ENCODE measurements at places on chromosomes 7 and 10. TPM values are rescaled to one million over a fixed set of nuclear protein-coding genes. Genes with fewer than 3 reads are reported as not detected.

OR6B1 gene
- total RNA-seq, result not detected

AS3MT gene
- 2.6 TPM for total RNA-seq

HGF gene
- total RNA-seq, result 1.8 TPM

MYH16 gene
- total RNA-seq, result 0.30 TPM

CREM gene
- total RNA-seq, result 72.3 TPM

SFTPD gene
- not detected for total RNA-seq

ASB10 gene
- total RNA-seq, result not detected

SFTPA1 gene
- total RNA-seq, result not detected

MALRD1 gene
- total RNA-seq, result under 0.01 TPM

PALD1 gene
- 5.2 TPM for total RNA-seq

NEUROG3 gene
- total RNA-seq, result not detected

GPR158 gene
- total RNA-seq, result not detected

LIPK gene
- total RNA-seq, result not detected

UTF1 gene
- total RNA-seq, result not detected

H2BK1 gene
- total RNA-seq, result not detected

MMD2 gene
- not detected for total RNA-seq

EBLN1 gene
- not detected for total RNA-seq

SYT15 gene
- not detected for total RNA-seq

EIF5AL1 gene
- total RNA-seq, result 0.65 TPM

GATAD1 gene
- 15.5 TPM for total RNA-seq

ANKRD61 gene
- total RNA-seq, result not detected

ZSCAN21 gene
- total RNA-seq, result 7.1 TPM

OR2A5 gene
- not detected for total RNA-seq

FAM170B gene
- total RNA-seq, result not detected

TUBGCP2 gene
- 42.6 TPM for total RNA-seq

OR2A7 gene
- total RNA-seq, result not detected

HOXA10 gene
- total RNA-seq, result 17.9 TPM

OR2AE1 gene
- total RNA-seq, result not detected

DYDC1 gene
- total RNA-seq, result not detected

GPR37 gene
- 1.2 TPM for total RNA-seq

NACAD gene
- total RNA-seq, result 0.32 TPM

TFEC gene
- total RNA-seq, result 1.9 TPM

PNLIPRP3 gene
- not detected for total RNA-seq

ARHGAP19 gene
- 10.6 TPM for total RNA-seq

GARIN1A gene
- total RNA-seq, result 0.32 TPM

CYP2E1 gene
- total RNA-seq, result not detected

STEAP1 gene
- total RNA-seq, result 59.0 TPM

NUPR2 gene
- total RNA-seq, result not detected

TLX1 gene
- 0.15 TPM for total RNA-seq

MMP21 gene
- total RNA-seq, result not detected

A1CF gene
- not detected for total RNA-seq

FXYD4 gene
- total RNA-seq, result not detected

HMX3 gene
- total RNA-seq, result not detected

ACHE gene
- total RNA-seq, result 0.15 TPM

Measured in epithelial cell of umbilical artery (primary cell).